ENCODE measurements at places on chromosomes 5 and 9.

DNA sequence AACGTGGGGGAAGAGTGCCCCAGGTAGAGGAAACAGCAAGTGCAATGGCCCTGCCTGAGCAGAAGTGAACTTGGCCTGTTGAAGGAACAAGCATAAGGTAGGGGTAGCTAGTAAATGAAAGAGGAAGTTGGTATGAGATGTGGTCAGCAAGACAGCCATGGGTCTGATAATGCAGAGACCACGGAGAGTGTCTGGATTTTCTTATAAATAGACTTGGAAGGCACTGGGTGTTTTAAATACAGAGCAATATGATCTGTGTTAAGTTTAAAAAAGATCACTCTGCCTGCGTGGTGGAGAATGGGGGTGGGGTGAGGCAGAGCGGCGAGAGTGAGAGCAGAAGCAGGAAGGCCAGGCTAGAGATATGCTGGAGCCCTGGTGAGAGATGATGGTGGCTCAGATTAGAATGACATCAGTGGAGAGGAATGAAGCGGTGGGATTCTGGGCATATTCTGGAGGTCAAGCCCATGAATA, 4.2 kb downstream of the ADAM19 start:
- no peak for DNase-seq

- no peak for DNase-seq
Measured at GRCh38 chr5:25539536-25539935, 894.8 kb upstream of the CDH10 start.

DNA sequence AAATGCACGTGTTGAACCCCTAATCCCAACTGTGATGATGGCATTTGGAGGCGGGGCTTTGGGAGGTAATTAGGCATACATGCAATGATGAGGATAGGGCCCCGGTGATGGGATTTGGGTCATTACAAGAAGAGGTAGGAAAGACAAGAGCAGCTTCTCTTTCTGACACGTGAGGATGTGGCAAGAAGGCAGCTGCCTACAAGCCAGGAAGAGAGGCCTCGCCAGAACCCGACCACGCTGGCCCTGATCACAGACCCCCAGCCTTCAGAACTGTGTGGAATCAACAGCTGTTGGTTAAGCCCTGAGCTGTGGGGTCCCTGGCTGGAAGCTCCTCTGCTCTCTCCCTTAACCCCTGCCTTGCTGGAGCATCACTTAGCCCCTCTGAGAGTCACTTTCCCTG, 57.5 kb downstream of the COL23A1 start:
- no peak for DNase-seq

GRCh38 chr5:152332716-152333460, 72.2 kb downstream of the NMUR2 start:
- DNase-seq, result no peak

- no peak for DNase-seq
Measured at GRCh38 chr9:109972026-109972882, 192.3 kb downstream of the PALM2AKAP2 start.

GRCh38 chr5:77842243-77842642, 66.1 kb upstream of the TBCA start:
- DNase-seq, result no peak
